NCI-H1436 (cell line): ENCODE measurements at places on chromosomes 5 and 9.
A peak's percentile ranks its signal among the peaks of the same experiment; 100 is the strongest.

DNA sequence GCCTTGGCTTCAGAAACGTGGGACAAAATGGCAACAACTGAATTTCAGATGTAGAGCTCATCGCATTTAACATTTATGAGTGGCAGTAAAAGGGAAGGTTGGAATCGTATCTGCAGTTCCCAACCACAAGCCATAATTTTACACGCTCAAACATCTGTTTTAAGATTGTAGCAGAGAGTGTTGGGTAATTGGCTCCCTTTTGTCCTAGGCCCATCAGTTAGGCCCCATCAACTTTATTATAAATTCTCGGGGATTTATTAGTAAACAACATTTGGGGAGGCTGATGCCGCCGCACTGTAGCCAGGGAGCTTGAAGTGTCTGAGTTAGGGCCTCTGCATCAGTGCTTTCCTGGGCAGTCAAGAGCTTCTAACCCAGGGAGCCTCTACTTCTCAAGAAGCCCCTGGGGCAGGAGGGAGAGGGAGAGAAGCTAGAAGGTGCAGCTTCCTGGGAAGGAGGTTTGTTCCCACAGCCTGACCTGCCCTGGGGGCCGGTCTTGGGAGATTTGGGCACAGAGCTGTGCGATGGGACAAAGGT lies 66.2 kb downstream of the HSPA4 start:
- DNase-seq, result no peak

DNA sequence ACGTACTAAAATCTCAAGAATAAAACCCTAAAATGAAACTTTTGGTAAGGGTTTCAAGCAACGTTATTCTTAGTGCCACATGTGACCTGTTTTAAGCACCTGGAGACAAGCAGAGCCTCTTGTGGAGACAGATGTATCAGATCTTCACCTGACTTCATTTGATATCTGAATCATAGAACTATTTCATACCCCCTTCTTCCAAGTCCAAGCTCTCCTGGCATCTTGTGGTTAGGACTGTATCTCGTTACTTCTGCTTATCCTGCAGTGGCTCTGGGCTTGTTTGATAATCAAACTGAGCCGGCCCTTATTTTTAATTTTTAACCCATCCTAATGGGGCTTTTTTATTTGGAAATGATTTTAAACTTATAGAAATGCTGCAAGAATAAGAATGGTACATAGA lies 11.1 kb upstream of the FSD1L start:
- no peak for DNase-seq

- DNase-seq, result no peak
Observed at GRCh38 chr9:40927851-40928802, 200.4 kb downstream of the FOXD4L6 start.

- no peak for DNase-seq
Observed at GRCh38 chr5:167626341-167627123, 664.9 kb upstream of the WWC1 start.

- DNase-seq, result no peak
Observed at GRCh38 chr5:95124731-95125130, 160.2 kb downstream of the MCTP1 start.

GRCh38 chr9:21903380-21903965 lies 90.7 kb downstream of the CDKN2A start:
- DNase-seq, result no peak

DNA sequence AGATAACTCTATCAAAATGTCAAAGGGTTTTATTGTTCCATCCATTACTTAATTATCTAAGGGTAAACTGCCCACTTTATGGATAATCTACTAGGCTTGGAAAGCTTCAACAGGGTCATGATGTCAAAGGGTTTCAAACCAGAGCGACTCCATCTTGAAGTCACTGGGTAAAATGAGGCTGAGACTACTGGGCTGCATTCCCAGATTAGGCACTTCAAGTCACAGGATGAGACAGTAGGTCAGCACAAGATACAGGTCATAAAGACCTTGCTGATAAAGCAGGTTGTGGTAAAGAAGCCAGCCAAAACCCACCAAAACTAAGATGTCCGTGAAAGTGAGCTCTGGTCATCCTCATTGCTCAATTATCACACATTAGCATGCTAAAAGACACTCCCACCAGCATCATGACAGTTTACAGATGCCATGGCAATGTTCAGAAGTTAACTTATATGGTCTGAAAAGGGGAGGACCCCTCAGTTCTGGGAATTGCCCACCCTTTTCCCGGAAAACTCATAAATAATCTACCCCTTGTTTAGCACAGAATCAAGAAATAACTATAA lies 138.6 kb downstream of the GNAQ start:
- DNase-seq, result no peak

GRCh38 chr5:172005708-172006320 lies 624 bp downstream of the FBXW11 start:
- DNase-seq, result no peak

DNA sequence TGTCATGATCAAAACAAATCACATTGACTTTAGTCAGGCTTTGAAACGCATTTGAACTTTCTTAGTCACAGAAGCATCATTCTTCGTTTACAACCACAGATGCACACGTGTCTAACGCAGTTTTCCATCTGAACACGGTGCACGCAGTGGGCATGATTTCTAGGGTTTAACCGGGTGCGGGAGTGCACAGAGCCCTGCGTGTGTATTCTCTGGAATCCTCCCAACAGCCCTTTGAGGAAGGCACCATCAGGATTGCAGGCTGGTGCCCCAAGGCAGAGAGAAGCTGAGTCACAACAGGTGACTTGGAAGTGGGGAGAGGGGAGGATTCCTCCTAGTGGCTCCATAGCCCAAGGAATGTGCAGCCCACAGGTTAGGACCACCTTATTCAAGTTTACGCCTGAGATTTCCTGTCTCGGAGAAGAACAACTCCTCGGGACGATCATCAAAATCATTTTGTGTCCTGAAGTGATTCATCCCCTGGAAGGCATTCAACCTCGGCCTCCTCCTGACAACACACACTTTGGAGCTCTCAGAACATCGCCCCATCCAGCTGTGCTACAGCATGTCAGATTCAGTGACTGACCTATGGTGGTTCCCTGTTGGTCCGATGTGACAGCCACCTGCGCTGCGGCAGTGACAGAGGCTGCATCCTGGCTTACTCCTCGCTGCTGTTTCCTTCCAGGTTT lies 13.1 kb downstream of the ROPN1L start:
- DNase-seq, result no peak

DNA sequence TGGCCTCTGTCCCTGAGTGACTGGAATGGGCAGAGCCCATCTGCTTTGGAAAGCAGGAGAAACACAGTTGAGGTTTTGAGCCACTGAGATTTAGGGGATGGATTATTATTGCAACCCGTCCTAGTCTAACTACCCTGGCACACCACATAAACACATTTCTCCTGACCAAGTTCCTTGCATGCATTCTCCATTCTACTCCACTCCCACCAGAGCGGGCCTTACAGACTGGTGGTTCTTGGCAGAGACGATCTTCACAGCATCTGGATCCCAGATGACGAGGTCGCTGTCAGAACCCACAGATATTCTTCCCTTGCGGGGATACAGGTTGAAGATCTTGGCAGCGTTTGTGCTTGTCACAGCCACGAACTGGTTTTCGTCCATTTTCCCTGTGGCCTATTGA lies 111.0 kb downstream of the DPYSL3 start:
- no peak for DNase-seq

DNA sequence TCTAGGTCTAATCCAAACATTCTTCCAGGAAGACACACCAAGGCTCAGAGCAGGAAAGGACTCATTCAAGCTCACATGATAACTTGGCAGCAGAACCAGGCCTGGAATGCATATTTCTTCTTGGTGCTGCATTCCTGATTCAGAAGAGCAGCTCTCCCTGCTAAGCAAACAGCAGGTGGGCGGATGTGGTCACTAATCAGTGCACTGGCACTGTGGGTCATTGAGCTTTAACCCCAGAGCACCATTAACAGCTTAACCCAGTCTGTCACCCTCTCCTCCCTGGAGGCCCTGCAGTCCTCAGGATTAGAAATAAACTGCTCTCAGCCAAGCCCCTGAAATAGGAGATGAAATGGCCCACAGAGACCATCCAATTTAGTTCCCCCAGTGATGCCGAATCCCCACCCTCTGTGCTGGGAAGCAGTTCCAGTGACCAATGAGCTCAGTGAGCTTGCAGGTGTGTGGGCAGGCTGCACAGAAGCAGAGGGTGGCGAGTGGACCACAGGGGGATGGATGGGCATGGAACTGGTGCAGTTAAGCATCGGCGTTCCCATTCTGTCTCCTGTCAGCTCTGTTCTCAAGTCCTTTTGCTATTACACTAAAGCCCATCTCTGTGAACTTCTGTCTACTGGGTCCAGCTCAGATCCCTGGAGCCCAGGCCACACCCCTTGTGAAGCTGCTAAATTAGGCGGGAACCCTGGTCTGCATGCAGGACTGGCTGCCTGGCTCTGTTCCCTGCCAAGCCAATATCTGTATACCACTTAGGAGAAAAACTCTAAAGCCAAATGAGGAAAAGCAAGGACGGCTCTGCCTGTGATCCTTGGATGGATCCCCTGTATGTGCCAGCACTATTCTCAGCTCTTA lies 16.6 kb upstream of the MEGF9 start:
- DNase-seq, result no peak

DNA sequence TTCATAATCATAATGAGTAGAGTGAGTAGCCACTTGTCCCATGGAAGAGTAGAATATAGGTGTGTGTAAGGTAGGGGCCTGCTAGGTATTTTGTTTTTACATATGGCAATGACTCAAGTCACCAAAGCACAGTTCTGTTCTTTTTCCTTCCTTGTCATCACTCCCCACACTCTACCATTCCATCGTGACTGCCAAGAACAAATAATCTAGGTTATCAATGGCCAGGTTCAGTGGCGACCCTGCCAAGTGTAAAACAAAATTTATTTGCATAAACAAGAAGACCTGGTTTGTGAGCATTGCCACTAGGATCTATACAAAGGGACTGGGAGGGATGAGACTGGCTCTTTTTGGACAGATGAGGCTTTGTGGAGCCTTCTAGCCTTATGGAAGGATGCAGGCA lies 55.2 kb upstream of the RANBP3L start:
- DNase-seq, result no peak

DNA sequence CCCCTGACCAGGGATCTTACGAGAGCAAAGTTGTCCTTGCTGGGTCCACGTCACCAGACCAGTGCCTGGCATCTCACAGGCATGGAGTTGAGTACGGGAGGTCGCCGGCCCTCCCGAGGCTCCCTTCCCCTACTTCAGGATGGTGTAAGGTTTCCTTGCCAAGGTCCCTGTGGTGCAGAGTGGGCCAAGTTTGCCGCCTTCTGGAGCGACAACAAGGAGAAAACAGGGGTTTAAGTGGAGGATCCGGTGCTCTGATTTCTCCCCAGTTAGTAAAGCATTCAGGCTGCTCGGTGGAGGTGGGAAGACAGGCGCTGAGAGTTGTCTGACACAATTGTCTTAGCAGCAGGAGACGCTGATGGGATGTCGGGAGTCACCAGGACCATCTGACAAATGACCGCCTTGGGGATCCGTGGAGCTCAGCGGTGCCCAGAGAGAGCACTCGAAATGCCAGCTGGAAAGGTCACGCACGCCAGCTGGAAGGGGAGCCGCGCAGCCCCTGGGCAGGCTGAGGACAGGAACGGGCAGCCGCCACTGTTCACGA lies 37.3 kb downstream of the ADAMTS2 start:
- DNase-seq, result no peak

- DNase-seq, result no peak
Observed at GRCh38 chr9:81397481-81398381, 291.6 kb downstream of the TLE1 start.

DNA sequence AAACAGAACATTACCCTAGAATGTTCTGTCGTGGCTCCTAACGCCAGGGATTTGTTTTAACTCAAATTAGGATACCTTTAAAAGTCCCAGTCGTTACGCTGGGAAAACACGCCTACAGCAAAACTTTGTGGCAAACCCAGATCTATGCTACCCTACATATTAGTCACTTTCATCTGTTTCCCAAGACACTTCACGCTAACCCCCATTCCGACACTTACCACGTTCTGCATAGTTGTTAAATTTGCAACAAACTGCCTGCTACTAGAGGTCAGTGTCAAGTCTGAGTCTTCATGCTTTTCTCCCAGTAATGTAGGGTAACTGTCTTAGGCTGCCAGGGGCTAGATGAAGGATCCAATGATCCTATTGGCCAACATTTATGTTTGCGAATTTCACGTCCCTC lies 140.3 kb downstream of the RASEF start:
- no peak for DNase-seq

GRCh38 chr9:120616966-120617935 lies 37.3 kb upstream of the CDK5RAP2 start:
- no peak for DNase-seq

- DNase-seq, result no peak
Observed at GRCh38 chr5:172694541-172694940, 53.5 kb downstream of the NEURL1B start.

GRCh38 chr9:85262333-85262732 lies 479.4 kb downstream of the AGTPBP1 start:
- no peak for DNase-seq

GRCh38 chr9:115913696-115914095 lies 239.9 kb upstream of the PAPPA start:
- DNase-seq, result no peak

DNA sequence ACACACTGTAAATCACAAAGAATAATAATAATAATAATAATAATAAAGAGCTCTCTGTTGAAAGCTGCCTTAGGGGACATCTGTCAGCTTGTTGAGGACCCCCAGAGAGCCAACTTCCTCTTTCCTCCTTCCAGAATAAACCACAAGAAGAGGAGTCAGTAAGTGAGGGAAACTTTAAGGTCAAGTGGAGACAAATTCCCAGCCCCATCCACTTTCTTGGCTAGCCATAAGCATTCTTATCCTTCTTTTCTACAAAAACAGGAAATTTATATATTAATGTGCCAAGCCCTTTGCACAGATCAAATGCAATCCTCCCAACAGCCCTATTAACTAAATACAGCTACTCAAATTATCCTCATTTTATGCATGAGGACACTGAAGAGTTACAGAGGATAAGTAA lies 9.4 kb upstream of the C5orf58 start:
- DNase-seq, result no peak

DNA sequence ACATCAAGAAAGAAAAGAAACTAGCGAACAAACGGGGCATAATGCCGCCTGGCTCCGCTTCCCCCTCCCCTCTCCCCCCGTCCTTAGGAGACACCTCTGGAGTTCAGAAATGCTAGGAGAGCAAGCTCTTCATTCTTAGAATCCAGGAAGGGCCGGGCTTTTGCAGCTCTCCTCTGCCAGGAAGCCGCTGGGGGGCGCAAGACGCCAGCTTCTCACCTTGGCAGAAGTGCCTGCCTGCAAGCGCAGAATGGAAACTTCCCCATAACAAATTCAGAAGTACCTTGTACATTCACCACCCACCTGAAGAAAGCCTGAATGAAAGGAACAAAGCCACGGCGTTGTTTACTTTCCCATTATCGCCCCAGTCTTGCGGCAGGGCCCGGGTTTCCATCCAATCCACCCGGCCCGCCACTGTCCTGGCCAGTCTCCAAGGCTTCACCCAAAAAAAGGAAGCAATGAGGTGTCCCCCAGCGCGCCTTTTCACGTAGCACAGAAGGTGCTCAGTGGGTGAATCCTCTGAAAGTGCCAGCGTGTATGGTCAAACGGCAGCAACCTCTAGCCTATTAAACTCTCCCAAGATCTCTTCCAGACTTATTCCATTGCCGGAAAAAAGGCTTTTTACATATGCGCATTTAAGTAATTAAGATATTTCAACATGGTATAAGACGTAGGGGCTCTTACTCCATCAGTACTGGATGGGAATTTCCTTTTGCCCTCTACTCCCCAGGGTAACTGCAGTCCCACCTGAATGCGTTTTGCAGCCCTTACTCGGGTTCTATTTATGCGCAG lies 1.6 kb upstream of the GADD45G start:
- peak; percentile 92 for DNase-seq

GRCh38 chr9:6907772-6908381 lies 150.1 kb downstream of the KDM4C start:
- DNase-seq, result no peak

GRCh38 chr5:38078161-38078560 lies 180.2 kb upstream of the EGFLAM start:
- DNase-seq, result no peak
